Kasumi-1 (cell line): ENCODE measurements at places on chromosomes 5 and 9.

GRCh38 chr9:10041726-10042229 is 571.0 kb downstream of the PTPRD start:
- no peak for DNase-seq

- DNase-seq = no peak
Measured at GRCh38 chr5:33662722-33663427, 222.1 kb downstream of the TARS1 start.

- no peak for DNase-seq
Measured at GRCh38 chr5:164119806-164120447, 614.5 kb downstream of the MAT2B start.

- no peak for DNase-seq
Measured at GRCh38 chr5:136064510-136064909, 35.7 kb downstream of the TGFBI start.

DNA sequence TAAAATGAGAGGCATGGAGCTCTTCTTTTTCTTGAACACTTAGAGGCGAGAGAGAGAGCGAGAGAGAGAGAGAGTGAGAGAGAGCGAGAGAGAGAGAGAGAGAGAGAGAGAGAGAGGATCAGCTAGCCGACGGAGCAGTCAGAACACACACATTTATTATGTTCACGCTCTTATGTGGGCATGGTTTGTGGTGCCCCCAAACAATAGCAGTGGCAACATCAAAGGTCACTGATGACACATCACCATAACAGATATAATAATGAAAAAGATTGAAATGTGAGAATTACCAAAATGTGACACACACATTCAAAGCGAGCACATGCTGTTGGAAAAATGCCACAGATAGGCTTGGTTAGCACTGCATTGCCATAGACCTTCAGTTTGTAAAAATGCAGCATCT is 116.1 kb downstream of the KDM4C start:
- no peak for DNase-seq

GRCh38 chr5:88388476-88389337 is 120.1 kb upstream of the TMEM161B start:
- no peak for DNase-seq

DNA sequence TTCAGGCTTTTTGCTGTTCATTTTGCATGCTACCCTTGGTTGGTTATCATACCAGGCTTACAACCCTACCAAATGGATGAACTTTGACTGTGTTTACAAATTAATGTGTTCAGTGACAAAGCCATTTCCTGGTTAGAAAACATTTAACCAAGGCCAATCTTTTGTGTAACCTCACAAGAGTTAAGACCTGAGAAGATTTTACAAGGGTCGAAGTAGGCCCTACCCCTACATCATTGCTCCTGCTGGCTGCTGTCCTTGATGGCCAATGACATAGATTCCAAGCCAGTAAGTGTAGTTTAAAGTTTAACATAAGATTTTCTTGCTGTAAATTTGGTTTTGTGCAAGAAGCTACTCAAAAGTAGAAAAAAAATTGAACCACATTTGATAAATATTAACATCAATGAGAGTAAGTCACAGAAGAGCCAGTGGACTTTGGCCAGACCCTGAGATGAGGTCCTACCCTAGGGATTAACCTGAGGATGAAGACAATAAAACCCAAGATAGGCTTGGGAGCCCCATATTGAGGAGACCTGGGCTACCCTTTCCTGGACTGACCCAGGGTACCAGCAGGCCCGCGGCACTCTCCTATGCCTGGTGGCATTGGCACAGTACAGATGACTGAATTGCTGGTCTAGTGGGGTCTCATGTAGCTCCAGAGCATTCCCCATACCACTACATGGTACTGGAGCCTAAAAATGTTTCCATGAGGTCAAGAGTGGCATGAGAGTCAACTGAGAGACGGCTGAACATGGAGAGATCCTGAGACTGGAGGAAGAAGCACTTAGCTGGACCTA is 8.3 kb downstream of the C1QTNF3 start:
- no peak for DNase-seq

GRCh38 chr5:86679529-86679928 is 61.8 kb downstream of the COX7C start:
- peak; percentile 64 for DNase-seq

DNA sequence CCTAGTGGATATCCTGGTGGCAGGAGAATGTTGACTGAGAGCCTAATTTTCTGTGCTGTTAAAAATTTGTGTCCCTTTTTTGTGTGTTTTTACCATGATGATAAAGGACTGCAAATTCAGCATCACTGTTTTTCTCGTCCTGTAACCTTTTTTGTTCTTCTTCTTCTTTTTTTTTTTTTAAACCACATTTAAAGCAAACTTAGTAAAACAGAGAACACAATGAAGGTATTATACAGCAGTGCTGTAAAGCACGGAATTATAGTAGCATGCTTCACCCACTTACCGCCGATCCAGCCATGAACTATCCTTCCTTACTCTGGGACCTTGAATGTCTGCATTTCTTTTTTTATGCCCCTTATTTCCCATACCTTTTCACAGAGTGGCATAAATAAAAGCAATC is 280.0 kb downstream of the ARHGAP26 start:
- no peak for DNase-seq

- DNase-seq = no peak
Measured at GRCh38 chr9:1535051-1535450, 480.1 kb upstream of the SMARCA2 start.
